ENCODE measurements at places on chromosomes 11 and 22. TPM values are rescaled to one million over a fixed set of nuclear protein-coding genes. Genes with fewer than 3 reads are reported as not detected.

DNA sequence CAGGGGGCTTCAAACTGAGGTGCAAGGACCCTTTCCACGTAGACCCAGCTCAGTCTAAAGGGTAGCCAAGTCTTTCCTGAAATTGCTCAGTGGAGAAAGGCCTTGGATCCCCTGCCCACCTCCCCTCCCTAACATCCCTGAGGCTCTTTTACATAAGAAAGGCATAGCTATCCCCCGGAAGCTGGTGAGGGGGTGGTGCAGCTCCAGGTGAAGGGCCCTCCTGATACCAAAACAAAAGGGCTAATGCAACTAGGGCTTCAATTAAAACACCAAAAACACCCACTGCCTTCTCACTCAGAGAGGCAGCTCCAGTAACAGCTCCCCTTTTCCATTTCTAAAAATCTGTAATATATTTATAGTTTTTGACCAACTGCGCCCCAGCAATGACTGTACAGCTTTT is 5.8 kb downstream of the SHANK2 start:
- no peak for DNase-seq

DNA sequence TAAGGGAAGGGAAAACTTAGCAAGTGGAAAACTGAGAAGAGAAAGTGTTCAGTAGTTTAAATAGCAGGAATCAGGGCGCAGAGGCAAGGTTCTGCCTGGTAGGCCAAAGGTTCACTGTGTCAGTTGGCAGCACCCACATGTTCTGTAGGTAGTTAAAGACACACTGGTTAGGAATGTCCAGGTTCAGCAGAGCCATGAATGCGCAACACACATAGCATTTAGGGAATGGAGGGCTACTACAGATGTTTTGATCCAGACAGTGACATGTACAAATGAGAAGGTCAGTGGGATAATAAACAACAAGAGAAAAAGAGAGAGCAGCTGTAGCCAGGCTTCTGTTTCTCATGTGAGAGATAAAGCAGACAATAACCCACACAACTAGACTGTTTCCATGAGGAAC is 56.2 kb upstream of the ARHGAP42 start:
- DNase-seq: no peak

The MYO7A gene
- 8.3 TPM for polyA plus RNA-seq

The SHISAL1 gene
- 0.16 TPM for polyA plus RNA-seq

DNA sequence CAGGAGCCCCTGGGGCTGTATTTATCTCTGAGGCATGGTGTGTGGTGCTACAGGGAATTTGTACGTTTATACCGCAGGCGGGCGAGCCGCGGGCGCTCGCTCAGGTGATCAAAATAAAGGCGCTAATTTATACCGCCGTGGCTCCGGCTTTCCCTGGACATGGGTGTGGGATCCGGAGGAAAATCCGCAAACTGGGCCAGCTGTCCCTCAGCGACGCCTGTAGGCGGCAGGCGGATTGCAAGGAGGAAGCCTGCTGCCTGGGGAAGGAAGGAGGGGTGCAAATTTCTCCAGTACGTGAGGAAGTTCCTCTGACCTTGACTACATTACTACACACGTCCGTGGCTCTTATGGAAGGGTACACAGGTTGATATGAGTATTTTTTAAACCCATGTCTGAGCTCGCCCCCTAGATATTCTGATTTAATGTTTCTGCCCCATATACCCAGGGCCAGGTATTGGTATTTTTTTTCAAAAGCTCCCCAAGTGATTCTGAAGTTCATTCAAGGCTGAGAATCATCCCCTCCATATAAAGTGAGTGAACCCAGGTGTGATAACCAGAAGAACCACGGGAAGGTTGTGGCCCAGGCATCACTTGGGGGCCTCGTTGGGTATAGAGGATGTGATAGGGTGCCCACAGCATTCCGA is 2.8 kb downstream of the MYOD1 start:
- DNase-seq: no peak

The CYTH4 gene
- polyA plus RNA-seq: 1.9 TPM

DNA sequence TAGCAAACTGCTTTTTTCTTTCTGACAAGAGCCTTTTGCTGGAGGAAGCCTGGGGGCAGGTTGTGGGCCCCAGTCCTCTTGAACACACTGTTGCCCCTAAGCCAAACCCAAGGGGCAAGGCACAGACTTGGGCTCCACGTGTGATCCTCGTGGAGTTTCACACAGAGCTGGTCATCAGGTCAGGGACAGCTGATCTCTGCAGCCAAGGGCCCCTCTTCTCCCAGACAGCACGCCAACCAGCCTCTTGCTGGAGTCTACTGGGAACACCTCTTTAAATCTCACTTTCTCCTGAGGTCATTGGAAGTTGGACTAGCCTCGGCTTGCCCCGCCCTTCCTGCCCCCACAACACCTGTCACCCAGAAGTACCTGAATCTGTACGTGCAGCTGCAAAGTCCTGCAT is 39.8 kb downstream of the C11orf58 start:
- no peak for DNase-seq

- no peak for DNase-seq
These were observed 7.8 kb downstream of the GAL start for GRCh38 chr11:68692115-68692514.

The VSTM5 gene
- 0.05 TPM for polyA plus RNA-seq

GRCh38 chr22:39718921-39719475 is 148.4 kb downstream of the CACNA1I start:
- no peak for DNase-seq

DNA sequence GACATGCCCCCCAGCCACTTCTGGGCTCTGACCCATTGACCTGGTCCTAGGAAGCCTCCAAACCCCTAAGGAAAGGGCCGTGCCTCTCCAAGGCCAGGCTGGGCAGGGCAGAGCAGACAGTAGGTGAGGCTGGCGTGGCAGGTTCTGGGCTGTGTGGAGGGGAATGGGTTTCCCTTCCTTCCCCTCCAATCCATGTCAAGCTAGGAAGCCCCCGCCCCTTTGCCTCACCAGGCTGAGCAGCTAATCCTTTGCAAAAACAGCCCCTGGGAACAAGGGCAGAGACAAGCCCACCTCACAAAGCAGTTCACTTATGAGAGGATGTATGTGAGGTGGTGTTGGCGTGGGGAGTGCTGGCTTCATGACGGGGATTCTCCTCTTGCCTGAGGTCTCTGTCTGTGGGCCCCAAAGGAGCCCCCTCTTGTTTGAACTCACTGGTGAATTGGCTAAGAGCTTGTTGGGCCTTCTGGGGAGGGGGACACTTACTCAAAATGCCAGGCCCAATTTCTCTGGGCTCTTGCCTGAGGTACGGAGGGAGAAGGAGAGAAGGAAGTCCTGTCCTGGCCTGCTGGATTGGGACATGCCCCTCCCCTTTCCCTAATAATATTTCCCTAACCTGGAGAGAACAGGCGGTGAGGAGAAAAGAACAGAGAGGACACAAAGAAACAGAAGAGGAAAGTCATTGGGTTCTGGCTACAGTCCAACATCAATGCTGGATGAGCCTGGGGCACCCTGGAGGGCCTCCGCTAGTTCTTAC is 1.6 kb upstream of the TRIM29 start:
- DNase-seq: peak; percentile 20

DNA sequence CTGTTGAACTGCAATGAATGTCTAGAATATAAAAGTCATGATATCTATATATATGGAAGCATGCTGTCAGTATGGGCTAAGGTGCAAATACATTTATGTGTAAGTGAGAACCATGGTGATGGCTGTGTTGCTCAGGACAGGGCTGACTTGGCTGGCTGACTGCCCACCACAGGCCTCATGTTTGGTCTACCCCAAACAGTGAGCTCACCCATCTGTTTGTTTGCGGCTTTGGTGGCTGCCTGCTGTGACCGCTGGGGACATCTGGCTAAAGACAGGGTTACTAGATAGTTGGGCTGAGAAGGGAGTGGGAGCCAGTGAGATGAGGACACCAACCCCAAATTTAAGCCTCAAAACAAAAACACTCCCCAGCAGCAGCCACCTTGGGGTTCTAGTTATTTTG is 6.3 kb downstream of the CD44 start:
- no peak for DNase-seq

- no peak for DNase-seq
These were observed 252.8 kb upstream of the PLET1 start for GRCh38 chr11:112513417-112513816.

The NXPE1 gene
- not detected for polyA plus RNA-seq

The UPK3A gene
- not detected for polyA plus RNA-seq

The SPDYC gene
- polyA plus RNA-seq: 1.1 TPM

The C11orf16 gene
- polyA plus RNA-seq: not detected

DNA sequence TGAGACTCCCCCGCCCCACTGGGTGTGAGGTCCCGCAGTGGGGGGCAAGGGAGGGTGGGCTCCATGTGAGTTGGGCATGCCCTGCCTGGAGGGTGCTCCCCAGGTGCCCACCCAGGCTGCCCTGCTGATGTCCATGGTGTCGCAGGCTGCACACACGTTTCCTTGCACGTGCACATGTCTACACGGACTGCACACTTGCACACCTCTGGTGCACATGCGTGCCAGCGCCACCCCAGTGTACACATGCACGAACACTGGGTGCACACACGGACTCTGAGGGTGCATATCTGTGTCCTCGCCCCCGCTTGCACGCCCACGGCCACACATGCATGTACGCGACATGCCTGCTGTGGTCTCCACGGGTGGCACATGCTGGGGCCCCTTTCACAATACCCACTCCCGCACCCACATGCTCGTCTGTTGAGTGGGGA is 35.2 kb upstream of the PRODH start:
- DNase-seq: no peak

The SEPTIN3 gene
- polyA plus RNA-seq: 0.04 TPM

The APOBEC3B gene
- 1.2 TPM for polyA plus RNA-seq

- DNase-seq: no peak
These were observed 4.1 kb upstream of the MAPK11 start for GRCh38 chr22:50274311-50274710.

GRCh38 chr22:17334059-17334458 is 35.2 kb upstream of the CECR2 start:
- DNase-seq: no peak

The OR51L1 gene
- polyA plus RNA-seq: not detected

GRCh38 chr22:33513388-33514338 is 406.6 kb downstream of the LARGE1 start:
- no peak for DNase-seq

The NUDT8 gene
- 29.3 TPM for polyA plus RNA-seq

DNA sequence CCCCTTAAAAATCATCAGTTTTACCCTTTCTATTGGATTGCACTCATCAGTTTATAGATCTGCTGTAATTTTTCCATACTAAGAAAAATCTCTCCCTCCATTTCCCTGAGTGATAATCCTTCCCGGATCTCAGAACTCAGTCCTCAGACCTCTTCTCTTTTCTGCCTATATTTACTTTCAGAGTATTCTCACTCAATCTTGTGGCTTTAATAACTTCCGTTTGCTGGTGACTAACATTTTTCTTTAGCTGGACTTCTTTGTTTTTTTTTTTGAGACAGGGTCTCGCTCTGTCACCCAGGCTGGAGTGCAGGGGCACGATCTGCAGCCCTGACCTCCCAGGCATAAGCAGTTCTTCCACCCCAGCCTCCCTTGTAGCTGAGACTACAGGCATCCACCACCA is 10.4 kb downstream of the ATXN10 start:
- no peak for DNase-seq

The KDM4E gene
- polyA plus RNA-seq: not detected

DNA sequence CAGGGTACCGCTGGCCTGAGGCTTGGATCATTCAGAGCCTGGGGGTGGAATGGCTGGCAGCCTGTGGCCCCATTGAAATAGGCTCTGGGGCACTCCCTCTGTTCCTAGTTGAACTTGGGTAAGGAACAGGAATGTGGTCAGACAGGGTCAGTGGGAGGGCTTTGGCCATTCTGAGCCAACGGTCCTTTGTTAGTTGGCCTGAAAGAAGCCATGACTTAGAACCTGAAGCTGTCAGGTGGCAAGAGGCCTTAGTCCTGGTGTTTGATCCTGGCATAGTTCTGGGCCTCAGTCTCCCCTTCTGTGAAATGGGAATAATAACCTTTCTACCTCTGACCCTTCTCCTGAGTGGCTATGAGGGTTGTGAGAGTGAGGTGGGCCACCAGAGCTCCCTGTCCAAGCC is 8.3 kb downstream of the PGAP2 start:
- DNase-seq: no peak

GRCh38 chr11:63535734-63536133 is 874 bp upstream of the PLAAT4 start:
- DNase-seq: no peak

DNA sequence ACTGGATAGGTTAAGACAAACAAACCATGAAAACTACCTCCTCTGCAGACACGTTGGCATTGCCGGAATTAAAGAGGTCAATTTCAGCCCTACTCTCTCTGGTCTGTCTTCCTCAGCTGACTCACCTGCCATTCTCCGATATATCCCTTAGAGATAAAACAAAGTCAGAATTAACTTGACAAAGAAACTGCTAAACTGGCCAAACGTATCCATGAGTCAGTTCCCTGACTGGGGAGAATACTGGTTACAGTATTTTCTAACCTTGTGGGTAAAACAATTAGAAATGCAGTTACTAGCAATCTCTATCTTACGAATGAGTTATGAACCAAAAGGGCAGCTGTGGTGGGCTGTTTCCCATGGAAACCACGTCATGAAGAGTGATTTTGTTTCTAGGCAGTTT is 96.2 kb downstream of the RDX start:
- DNase-seq: no peak

GRCh38 chr11:64314146-64314804 is 3.1 kb downstream of the TRMT112 start:
- DNase-seq: no peak

The APOA5 gene
- polyA plus RNA-seq: 481 TPM

The GLYATL1 gene
- 246 TPM for polyA plus RNA-seq

GRCh38 chr11:60874421-60875365 is 7.4 kb downstream of the ZP1 start:
- DNase-seq: no peak

- no peak for DNase-seq
These were observed 14.0 kb downstream of the RAB30 start for GRCh38 chr11:83057721-83058120.

- DNase-seq: no peak
These were observed 1243.0 kb upstream of the RAG2 start for GRCh38 chr11:37841016-37841415.

Measured in liver (tissue), 10 donors.